Cortex of kidney (tissue), 1 donor: ENCODE measurements at places on chromosomes 2 and 18.

GRCh38 chr2:241048949-241049343, 50.5 kb downstream of the SNED1 start:
- no peak for DNase-seq

- no peak for DNase-seq
Measured at GRCh38 chr18:32303400-32303799, 113.6 kb downstream of the MEP1B start.

DNA sequence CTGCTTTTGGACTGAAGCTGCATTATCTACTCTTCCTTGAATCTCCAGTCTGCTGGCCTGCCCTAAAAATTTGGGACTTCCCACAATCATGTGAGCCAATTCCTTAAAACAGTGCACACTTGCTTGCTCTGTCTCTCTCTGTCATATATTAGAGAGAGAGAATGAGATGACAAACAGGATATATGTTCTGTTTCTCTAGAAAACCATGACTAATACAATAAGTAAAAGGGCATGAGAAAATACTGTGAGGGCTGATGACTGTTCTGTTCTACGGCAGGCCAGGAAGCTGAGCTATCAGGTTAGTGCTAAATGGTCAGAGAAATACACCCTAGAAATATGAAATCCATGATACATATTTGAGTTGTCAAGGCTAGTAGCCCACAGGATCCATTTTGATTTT, 1896.8 kb upstream of the CELF4 start:
- no peak for DNase-seq

DNA sequence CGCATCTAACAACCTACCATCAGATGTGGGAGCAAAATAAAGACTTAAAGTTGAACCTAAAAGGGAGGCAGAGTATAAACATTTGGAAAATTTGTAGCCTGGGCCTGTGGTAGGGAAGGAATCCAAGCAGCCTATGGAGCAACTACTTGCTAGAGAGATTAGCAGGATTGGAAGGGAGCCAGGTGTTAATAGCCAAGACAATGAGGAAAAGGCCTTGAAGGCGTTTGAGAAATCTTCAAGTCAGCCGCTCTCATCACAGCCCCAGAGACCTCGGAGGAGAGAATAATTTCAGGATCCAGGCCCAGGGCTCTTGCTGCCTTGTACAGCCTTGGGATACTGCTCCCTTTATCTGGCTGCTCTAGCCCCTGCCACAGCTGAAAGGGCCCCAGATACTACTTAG, 219.7 kb downstream of the THSD7B start:
- DNase-seq, result no peak

GRCh38 chr2:21519821-21520220, 396.1 kb downstream of the TDRD15 start:
- DNase-seq, result no peak

GRCh38 chr2:201208563-201209252, 25.8 kb downstream of the CASP10 start:
- DNase-seq, result no peak

DNA sequence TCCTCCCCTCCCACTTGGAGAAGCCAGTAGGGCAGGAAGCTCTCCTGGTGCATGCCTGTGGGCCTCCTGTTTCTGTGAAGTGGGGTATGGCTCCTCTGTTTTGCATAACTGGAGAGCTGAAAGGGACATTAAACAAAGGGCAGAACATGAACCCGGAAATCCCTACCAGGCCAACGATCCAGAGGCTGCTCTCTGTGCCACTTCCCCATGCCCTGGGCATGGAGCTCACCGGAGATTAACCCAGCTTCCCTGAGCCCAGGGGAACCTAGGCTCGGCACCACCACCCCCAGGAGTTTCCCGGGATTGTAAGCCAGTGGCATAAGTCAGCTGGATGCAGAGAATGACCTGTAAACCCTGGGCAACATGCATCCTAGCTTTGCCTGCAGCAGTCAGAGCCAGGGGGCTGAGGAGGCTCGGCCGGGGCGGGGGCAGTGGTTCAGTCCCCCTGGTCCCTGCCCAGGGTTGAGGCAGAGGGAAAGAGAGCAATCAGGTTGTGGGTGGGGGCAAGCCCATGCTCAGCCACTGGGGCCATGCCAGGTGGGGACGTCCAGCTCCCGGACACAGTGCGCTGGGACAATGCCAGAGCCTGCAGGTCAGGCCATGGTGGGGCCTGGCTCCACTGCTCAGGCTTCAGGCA, 49.5 kb downstream of the TIMM21 start:
- no peak for DNase-seq

DNA sequence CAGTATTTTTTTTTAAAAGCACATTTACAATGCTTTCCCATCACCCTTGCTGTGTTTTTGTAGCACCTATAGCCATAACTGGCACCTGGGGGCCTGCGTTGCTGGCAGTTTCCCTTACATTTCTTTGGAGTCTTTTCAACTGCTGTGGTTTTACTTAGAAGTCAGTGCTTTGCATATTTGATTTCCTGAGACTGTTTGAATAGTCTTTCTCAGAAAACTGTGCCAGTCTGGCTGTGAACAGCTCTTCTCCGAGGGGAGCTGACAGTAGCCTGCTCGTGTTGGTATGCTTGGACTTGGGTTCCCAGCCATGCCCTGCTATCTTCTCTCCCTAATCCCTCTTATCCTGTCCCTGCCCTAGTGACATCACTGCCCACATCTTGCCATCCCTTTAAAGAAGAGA, 81.5 kb downstream of the DPP4 start:
- no peak for DNase-seq

DNA sequence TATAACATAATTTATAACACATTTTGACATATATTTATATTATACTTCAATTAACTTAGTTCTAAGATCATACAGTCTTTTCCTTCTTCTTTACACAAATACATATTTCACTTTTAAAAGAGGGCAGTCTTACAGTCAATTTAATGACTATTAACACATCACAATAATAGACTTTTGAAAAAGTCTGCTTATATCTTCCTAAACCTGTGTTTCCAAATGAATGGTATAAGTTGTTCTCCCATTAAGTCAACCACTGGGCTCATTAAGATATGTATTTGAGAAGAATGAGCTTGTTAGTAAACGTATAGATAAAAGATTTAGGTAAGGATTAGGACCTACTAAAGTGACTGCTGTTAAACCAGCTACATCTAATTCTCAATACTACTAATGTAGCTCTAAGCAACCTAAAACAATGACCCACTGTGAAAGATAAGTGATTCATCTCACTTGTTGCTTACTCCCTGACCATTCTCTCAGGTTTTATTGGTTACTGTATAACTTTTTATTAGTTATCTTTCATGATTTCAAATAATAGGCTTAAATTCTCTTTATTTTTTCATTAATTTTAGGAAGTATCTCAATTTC, 27.0 kb downstream of the SLC40A1 start:
- no peak for DNase-seq

DNA sequence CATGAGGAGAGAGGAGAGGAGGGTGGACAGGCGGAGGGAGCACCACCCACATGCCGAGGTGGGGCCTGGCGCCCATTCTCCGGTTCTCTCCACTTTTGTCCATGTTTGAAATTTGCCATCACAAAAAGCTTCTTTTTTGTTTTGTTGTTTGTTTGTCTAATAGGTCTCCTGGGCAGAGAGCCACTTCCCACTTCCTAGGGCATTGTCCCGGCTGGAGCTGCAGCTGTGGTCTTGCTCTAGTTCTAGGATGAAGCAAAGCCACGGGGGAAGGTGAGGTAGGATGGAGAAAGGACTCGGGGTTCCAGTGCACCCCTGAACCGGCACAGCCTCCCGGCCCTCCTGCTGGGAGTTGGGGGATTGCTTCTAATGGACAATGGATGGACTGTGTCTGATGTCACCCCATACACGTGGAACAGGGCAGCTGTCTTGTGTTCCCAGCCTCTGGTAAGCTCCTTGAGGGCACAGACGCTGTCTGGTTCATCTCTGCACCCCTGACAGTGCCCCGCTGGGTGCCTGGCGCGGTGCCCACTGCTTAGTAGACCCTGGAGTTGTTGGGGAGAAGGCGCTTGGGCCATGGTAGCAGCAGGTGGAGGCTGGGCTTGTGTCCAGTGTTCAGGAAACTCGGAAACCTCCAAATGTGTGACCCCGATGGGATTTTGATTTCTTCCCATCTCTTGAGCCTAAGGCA, 278.4 kb downstream of the NDUFA10 start:
- no peak for DNase-seq

DNA sequence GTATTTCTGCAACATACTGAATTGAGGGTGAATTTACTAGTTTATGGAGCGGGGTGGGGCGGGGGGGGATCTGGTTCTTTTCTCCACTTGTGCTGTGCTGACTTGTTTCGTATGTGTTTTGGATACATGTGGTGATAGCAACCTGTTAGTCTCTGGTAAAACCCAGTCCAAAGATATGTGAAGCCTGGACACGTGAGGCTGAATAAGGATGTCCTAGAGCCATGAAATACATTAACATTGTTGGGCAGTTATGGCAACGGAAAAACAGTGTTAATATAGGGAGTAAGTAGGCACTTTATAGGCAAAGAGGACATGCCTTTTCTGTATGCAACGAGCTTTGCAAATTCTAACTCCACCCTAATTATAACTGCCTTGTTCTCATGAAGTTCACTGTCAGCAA, 42.1 kb upstream of the NEMP2 start:
- no peak for DNase-seq

- no peak for DNase-seq
Measured at GRCh38 chr18:61738488-61738887, 154.3 kb downstream of the RNF152 start.

DNA sequence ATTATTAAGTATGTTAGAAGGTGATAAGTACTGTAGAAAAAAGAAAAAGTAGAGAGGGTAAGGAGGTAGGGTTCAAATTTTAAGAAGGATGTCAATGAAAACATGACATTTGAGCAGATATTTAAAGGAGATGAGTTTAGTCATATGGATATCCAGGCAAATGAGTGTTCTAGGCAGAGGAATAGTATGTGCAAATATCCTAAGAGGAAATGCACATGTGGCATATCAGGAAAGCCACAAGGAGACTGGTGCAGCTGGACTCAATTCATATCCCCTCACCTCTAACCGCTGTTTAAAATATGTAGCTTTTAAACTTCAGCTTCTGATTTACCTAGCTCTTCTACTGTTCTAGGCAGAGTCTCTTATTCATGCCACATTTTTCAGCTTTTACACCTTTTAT, 9.5 kb downstream of the AGPS start:
- DNase-seq, result no peak

DNA sequence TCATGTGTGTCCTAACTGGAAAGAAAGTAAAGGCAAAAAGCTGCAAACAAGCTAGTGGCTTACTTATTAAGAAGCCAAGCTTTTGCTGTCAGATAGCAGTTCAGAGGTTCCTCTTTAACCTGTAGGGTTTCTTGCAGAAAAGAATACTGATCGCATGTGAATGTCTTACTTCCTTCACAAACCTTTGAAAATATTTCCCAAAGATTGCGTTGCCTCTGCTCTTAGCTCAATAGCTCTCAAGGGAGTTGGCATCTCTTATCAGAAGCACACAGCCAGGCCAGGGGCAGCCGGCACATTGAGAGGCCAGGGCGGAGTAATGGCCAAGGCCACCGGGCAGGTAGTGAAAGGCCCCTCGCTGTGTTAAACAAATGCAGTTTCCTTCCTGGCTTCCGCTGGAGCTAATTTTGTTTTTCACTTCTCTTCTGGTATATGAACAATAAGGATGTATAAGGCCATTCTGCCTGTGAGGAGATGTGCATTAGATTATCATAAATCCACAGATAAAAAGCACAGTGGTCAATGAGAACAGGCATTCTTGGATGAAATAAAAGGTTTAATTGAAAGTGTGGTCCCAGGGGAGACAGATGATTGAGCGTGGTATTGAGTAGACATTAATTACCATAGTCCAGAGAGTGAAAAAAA, 542.4 kb upstream of the NRP2 start:
- DNase-seq, result no peak

DNA sequence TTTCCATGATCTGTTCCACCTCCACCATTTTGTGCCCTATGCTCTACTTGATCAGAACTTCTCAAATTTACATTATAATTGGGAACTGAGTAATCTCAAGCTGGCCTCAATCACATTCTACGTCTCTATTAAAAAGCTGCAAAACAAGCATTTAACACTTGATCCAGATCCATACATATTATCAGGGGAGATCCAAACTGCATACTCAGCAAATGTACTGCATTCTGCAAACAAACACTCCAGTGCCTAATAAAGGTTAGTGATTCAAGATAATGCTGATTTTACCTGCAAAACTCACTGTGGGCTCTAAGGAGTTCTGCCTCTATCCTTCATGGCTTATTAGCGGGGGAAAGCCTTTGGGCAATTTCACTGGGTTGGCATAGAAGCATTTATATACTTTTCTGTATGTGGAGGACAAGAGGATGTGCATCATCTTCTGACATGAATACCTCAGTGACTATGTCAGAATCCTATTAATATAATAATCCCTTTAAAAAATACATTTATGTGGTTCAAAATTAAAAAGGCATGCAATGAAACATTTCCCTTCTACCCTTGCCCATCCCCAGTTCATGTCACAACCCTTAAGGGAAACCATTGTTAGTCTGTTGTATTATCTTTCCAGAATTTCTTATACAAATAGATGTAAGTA, 40.2 kb downstream of the GALNT14 start:
- no peak for DNase-seq

DNA sequence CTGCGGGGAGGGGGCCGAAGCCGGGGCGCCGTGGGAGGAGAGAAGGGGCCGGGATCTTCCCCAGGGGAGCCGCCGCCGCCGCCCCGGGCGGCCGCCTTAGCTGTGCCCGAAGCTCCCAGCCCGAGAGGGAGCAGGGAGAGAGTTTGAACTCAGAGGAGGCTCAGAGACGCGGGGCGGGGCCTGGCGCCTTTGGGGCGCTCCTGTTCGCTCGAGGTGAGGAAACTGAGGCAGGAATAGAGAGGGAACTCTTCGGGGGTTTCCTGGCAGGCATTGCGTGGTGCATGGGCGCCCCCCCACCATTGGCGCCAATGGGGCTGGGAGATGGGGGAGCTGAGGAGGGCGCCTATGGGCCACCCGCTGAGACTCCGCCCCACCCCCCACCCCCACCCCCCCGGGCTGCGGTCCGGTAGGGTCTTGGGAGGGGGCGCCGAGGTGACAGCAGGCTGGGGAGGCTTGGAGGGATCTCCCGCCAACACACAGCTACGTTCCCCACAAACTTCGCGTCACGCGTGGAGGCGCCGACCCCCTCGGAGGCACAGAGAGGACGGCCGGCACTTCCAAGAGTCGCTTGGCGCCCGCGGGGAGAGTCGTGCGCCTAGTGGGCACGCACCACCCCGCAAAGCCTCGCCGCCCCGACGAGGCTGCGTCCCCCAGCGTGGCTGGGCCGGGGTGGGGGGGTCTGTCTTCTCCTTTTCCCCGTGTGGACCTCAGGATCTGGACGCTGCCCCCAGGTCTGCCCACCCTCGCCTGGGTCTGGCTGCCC, 680 bp downstream of the CTDSP1 start:
- no peak for DNase-seq

DNA sequence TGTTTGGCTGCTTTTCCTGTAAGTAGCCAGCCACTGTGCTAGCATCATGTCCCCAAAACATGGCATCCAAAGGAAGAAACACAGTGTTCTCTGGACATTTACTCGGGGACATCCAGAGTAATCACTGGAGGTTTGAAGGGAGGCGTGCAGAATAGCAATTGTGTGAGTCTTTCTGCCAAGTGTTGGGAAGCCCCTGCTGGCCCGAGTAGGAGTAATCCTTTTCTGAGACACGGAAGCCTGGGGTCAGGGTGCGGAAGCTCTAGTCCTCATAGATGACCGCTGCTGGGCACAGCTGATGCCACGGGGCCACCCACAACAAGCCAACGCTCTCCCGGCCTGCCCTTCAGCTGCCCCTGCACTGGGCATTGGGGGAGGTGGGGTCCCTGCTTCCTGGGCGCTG, 24.8 kb upstream of the HDAC4 start:
- no peak for DNase-seq
